ENCODE measurements at places on chromosomes 1 and 21.
A peak's percentile ranks its signal among the peaks of the same experiment; 100 is the strongest.

GRCh38 chr1:153775458-153776327 lies 486 bp downstream of the SLC27A3 start:
- no peak for DNase-seq

GRCh38 chr1:56189946-56190805 lies 389.2 kb downstream of the PLPP3 start:
- DNase-seq: no peak

GRCh38 chr1:109784551-109785252 lies 21.0 kb upstream of the EPS8L3 start:
- no peak for DNase-seq

DNA sequence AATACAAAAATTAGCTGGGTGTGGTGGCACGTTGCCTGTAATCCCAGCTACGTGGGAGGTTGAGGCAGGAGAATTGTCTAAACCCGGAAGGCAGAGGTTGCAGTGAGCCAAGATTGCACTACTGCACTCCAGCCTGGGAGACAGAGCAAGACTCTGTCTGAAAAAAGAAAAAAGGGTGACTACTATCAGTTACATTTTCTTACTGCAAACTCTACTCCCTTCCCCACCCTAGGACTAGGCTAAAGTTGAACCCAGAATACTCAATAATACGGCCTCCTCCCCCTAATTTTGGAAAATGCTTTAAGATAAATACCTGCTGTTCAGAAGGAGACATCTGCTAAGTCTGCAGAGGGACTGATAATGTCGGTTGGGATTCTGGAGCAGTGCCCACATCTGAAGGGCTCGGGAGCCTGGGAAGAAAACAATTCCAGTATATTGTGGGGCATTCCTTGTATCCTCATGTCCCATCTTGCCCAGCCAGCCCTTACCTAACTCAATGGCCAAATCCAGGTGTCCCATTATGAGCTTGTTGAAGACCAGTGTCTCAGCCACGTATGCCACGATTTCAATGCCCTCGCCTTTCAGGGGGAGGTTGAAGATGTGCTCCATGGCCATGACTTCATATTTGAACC lies 89.7 kb downstream of the ADCY10 start:
- no peak for DNase-seq

DNA sequence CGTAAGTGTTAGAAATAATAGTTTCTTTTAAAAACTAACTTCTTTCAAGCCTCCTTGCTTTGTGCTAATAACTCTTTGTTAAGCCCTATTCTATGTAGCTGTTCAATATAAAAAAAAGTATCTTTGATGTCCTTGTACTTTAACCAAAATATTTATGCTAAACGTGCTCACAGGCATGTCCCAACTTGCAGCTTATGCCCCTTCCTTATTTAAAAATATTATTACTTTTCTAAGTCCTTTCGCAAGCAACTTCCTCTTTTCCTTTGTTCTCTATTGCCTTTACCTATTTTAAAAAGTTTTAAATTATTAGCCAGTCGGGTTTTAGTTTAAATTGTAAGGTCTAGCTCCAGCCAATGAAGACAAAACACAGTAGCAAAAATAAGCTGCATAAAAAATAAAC lies 43.4 kb upstream of the NBPF3 start:
- no peak for DNase-seq

DNA sequence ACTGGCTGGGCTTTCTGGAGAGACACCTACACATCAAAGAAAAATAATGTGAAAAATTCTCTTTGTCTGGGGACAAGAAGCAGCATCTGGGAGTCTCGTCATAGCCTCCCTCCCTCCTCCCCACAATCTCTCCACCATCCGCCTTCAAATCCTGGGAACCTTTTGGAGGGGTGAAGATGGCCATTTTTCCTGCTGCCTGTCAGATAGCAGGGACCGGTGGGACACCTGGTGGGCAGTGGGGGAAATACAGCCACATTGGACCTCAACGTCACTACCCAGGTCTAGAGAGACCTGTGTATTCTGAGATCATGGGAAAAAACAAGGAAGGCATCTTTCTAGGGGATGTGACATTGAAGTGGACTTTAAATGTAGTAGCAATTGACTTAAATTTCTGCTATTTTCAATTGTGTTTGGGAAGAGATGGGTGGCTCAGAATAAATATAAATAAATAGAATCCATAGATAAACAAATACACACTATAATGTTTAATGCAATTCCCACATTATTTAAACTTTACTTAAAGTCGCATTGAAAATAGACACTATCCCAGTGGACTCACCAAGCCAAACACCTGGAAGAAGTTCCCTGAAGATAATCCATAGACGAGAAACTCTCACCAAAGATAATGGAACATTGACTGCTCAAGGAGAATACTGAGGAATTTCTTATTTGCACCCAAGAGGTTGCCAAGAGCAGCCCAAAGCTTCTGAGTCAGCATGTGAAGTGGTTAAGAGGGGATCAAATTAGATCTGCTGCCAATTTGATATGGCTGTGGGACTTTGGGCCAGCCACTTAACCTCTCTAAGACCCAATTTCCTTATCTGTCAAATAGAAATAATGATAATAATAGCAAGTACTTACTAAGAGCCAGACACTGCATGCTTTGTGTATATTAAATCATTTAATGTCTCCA lies 147.6 kb upstream of the CAMK1G start:
- DNase-seq: peak; percentile 60

DNA sequence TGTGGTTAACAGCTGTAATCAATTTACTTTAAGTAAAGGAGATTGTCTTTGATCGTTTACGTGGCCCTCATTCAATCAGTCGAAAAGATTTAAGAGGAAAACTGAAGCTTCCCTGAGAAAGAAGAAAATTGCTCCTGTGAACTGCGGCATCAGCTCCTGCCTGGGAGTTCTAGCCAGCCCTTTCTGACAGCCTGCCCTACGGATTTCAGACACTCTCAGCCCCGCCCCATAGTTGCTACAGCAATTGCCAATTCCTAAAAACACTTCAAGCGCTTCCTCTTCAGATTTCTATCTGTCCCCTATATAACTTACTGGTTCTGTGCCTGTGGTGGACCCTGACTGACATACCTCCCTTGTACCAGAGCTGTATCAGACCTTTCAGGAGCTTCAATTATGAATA lies 277.6 kb downstream of the DSCAM start:
- no peak for DNase-seq

DNA sequence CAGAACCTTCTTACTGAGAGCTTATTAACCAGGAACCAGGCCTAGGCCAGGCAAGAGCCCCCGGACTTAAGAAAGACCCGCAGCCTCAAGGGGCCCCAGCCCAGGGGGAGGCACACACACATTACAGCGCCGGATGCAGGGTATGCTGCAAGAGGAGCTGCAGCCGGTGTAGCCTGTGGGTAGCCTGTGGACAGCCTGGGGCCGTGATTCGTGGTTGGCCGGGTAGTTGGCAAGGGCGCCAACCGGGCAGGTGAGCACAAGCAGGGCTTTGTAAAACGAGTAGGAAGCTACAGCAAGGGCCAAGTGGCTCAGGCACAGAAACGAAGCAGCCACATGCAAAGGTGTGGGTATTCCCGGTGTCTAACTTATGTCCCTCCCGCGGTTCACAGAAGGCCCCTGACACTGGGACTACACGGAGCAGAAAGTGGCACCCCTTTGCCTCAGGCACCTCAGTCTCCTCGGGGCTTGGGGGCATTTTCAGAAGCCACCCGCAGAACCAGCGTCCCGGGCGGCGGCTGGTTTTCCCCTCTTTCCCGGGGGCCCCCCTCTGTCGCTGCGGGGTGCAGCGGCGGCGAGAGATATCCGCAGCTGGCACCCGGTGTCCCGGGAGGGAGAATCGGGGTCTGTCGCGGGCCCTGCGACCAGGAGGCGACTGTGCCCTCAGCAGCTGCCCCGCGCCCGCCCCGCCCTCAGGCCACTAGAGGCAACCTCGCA lies 40.8 kb downstream of the KIAA1614 start:
- DNase-seq: no peak

DNA sequence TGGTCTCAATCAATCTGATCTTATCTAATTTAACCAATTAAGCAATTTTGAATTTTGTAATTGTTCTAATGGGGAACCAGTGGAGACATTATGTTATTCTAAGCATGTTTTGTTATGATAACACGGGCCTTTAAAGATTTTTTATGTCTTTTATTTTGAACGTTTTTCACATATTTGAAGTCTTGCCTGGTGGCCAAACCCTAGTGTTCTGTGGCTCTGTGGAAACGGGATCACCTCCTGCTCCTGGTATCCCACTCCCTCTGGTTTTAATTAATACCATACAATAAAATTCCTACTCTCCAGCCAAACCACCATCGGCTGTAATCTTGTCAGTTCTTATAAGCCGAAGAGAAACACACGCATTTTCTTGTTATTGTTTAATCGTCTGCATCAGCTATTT lies 22.9 kb upstream of the LMO4 start:
- DNase-seq: no peak

DNA sequence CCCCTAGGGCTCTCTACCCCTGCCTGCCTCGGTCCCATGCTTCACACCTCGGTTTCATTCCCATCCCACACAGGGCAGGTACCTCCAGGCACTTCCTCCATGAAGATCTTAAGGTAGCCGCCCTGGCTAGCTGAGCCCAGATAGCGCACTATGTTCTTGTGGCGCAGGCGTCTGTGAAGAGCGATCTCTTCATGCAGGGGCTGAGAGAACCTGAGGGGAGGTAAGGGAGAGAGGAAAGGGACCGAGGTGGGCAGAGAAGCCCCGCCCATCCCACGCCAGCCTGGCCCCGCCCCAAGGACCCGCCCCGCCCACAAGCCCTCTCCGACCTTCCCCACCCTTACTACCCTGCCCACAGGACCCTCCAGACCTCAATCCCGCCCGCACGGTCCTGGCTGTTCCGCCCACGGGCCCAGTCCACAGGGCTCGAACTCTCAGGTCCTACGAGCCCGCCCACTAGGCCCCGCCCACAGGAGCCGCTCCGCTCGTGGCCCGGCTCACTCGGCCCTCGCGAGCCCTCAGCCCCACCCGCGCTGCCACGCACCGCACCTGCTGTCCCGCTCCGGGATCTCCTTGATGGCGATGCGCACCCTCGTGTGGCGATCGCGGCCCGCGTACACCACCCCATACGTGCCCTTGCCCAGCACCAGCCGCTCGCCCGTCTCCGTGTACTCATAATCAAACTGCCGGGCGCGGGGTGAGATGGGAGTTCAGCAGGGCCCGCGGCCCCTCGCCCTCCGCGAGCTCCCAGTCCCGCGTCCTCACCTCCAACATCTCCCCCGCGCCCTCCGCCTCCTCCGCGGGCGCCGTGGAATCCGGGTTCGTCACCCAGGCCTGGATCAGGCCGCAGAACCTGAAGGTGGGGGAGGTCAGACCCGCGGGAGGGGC lies 6.4 kb downstream of the MAP3K6 start:
- DNase-seq: no peak

GRCh38 chr1:37040773-37041172 lies 6.5 kb upstream of the GRIK3 start:
- DNase-seq: no peak

GRCh38 chr1:57860931-57861565 lies 437.2 kb upstream of the DAB1 start:
- DNase-seq: no peak

DNA sequence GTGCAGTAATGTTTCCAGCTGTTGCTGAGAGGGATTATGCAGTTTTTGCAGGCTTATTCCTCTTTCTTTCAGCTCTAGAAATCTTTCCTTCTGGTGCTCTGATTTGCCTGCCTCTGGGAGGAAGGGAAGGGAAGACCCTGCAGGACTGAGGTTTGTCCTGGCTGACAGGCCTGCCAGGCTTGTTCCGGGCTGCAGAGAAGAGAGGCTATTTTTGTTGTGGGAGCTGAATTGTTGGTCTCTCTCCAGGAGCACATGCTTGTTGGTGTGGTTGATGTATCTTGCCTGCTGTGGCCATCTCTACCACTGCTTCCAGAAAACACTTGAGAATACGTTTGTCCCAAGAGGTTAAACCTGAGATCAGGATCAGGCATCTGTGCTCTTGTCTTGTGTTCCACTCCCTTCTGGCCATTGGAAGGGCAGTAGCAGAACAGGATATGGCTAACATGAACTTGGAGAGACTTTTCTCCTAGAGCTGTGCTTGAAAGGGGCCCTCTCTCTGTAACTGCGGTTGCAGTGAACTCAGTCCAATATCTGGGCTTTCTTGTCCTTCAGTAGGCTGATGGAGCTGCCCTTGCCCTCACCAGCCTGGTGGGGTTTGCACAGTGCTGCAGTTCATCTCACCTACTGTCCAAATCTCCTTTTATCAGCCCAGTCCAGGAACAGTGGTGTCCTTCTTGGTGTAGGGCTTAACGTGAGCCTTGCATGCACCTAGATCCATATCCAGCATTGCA lies 21.5 kb upstream of the SLC25A34 start:
- no peak for DNase-seq

- no peak for DNase-seq
Measured at GRCh38 chr1:243756529-243756928, 93.5 kb downstream of the AKT3 start.

GRCh38 chr1:221719987-221720386 lies 21.9 kb downstream of the DUSP10 start:
- DNase-seq: no peak

DNA sequence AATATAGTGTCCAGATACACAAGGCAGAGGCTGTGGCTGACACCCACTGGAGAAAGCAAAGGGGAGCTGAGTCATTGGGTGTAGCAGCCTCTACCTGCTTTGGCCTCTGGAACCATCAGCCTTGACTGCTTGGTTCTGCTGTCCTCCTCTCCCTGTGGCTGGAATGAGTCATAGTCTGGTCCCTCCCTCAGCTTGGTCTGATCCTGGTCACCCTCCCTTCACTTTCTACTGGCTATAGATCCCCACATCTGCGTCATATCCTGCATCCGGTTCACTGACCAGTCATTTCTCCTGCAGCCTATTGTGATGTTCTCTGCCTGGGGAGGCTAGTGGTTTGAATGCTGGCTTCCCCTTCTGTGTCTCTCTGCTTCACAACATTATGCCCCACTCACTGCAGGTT lies 372.8 kb upstream of the DAB1 start:
- peak; percentile 9 for DNase-seq

DNA sequence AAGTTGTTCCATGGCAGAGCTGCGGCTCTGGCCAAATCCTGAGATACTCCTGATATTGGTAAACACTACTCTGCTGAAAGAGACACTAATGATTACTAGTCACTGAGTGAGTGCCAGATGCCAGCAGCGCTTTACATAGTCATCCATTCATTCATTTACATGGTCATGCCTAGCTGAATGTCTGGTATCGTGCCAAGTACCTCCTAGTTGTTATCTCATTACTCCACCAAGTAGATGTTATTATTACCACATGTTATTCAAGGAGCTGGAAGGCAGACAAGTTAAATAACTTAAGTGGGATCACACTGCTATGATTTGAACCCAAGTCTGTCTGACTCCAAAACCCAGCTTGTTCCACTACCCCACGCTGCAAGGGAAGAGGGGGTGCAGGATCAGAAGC lies 4.7 kb downstream of the OLFML2B start:
- DNase-seq: no peak

DNA sequence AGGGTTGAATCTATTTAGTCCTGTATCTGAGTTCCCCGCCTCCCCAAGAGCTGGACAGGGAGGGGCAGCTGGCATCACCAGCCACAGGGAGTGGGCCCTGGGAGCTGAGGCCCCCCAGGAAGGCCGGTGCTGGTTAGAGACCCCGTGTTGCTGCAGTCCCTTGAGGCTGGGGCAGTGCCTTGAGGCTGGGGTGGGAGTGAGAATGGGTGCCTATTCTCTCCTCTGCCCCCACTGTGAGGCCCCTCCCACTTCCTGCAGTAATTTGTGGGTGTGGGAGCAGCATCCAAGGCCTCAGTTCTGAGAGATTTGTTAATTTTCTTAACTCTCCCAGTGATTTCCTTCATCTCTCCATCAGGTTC lies 2.5 kb upstream of the TRAPPC3 start:
- no peak for DNase-seq
